AG09309 (cell line): ENCODE measurements at places on chromosomes 6 and 20.

DNA sequence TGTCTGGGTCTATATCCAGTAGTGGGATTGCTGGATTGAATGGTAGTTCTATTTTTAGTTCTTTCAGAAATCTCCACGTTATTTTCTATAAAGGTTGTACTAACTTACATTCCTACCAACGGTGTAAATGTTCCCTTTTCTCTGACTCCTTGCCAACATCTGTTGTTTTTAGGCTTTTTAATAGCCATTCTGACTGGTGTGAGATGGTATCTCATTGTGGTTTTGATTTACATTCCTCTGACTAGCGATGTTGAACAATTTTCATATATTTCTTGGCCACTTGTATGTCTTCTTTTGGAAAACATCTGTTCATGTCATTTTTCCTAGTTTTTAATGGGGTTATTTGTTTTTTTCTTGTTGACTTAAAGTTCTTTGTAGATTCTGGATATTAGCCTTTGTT is 99.3 kb downstream of the BMP2 start:
- peak; percentile 5 for DNase-seq

GRCh38 chr6:80158478-80158989 is 52.1 kb downstream of the BCKDHB start:
- DNase-seq: no peak

- DNase-seq: no peak
These were observed 32.5 kb downstream of the AKAP7 start for GRCh38 chr6:131167773-131168172.

GRCh38 chr6:40723967-40724366 is 136.8 kb upstream of the LRFN2 start:
- DNase-seq: peak; percentile 5

- no peak for DNase-seq
These were observed 216.5 kb upstream of the FLRT3 start for GRCh38 chr20:14553774-14554534.

DNA sequence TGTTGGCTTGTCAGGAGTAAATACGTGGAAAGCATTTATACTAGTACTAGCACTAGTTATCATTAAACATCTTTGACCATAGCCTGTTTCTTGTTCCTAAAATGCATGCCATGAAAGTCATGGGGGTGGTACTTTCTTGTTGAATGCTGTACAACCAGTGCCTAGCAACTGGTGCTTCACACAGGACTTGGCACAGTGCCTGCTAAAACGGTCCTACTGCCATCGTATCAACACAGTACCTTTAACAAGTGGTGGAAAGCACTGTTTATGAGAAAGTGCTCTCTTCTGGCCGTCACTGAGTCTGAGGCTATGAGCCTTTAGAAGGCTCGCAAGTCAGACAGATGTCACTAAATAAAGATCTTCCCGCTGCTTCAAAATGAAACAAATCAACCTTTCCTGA is 21.6 kb downstream of the ZNFX1 start:
- no peak for DNase-seq

DNA sequence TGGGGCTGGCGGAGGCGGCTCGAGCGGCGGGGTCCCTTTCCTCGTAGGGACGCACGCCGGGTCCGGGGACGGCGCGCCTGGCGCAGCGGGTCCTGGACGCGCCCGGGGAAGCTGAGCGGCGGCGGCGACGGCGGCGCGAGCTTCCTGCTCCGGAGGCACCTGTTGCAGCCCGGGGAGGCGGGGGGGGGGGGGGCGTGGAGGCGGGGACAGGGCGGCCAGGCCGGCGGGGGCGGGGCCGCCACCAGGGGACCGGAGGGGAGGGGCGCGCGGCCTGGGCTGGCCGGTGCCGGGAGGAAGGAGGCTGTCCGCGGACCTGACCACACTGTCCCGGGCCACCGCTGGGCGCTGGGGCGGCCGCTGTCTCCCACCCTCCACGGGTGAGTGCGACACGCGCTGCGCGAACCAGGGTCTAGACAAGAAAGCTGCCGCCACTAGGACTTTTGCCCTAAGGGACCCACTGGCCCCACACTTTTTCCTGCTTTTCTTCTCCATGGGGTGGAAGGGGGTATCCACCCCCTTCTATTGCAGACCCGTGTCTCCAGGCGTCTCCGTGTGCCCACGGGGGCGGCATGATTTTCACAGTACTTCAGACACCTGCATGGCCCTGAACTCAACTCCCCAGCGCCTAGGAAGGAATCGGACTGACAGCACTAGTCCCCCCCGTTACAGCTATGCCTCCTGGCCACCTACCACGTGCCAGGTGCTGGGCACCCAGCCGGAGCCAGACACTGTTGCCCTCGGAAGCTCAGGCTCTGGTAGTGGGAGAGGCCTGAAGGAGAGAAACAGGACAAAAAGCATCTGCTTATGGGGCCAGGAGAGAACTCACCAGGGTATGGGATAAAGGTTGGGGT is at the start of gene NFATC2:
TSS of gene NFATC2 (minus strand) at position 149 of the 851 bp plus-strand sequence. CDS start 220 bp downstream, outside the sequence.
- DNase-seq: no peak

DNA sequence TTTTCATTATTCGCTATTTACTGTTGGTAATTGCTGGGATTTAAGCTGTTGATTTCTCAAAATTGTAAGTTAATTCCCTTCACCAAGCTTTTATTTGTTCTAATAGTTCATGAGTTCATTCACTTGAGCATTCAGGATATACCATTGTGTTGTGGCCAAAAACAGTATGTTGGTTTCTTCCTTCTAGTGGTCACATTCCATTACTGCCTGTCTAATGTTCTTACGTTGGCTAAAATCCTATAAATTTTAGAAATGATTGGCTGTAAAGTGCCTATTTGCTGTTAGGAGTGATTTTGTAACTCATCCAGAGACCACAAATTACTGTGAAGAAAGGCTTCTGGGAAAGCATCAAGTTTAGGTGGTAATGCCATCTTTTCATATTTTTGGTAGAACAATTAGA is 76.3 kb downstream of the FARS2 start:
- DNase-seq: peak; percentile 46

DNA sequence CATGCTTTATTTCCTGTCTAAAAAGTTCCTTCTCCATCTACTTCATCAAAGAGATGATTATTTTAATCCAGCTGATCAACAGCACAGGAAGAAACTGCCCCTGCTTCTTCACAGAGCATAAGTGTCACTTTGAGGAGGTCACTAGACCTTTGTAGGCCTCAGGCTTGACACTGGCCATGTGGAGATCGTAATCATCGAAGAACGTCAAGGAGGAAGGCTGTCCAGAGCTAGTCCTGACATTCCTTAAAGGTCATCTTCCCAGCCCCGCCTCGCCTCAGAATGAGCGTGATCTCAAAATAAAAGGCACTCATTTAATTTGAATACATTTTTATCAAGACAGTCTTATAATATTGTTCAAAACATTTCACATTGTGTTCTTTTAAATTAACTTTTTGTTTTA is 445.7 kb upstream of the CDH4 start:
- no peak for DNase-seq

DNA sequence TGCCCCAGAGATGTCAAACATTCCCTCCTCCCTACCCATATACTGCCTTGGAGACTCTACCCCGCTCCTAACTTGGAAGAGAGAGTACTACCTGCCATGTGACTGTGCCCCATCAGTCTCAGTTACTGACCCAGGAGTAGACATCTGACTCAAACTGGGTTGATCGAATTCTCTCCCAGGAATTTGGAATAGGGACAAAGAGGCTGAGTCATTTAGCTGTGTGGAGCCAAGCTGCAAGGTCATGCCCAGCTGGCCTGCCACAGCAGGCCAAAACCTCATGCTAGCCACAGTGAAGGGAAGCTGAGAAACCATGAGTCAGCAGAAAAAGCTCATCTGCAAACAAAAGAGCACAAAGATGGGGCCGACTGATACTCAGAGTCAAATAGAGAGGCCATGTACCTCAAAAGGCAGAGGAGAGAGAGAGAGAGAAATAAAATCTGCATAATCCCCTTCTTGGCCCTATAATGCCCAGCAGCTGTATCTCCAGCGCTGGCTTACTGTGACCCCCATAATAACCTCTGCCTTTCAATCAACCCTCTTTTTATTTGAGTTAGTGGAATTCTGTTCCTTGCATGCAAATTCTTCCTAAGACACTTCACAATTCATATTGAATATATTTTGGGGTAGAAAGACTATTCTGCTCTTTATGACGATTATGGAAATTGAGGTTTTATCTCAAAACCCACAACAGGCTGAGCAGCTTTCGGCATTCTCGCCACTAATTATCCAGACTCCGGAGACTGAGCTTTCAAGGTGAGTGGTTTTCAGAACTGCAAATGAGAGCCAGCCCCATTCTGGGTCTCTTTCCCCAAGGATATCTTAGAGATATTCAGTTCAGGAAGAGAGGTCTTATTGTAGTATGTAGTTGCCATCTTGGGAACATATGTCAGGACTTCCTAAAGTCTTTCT is 21.4 kb upstream of the AKIRIN2 start:
- DNase-seq: peak; percentile 88

- DNase-seq: no peak
These were observed 539.7 kb downstream of the QKI start for GRCh38 chr6:163954088-163954775.

- DNase-seq: no peak
These were observed 41.6 kb upstream of the NFATC2 start for GRCh38 chr20:51584116-51584515.

DNA sequence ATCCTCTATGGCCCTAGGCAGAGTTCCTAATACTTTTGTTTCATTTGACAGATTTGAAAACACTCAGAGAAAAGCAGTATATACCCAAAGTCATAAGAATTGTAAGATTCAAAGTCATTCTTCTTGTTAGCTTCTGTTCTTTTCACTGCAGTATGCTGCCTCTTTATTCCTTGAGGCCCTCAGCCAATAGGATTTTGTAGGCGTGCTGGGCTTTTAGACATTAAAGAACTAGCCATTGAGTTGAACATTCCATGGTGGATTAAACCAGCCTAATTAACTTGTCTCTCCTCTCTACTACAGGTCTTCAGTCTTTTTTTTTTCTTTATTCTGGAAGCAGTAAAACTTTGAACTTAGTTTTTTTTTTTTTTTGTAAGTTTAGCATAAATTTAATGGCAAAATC is 186.3 kb downstream of the PLCB4 start:
- no peak for DNase-seq

- no peak for DNase-seq
These were observed 113.8 kb downstream of the TAF4 start for GRCh38 chr20:61951695-61952533.

GRCh38 chr6:166097914-166098522 is 69.6 kb downstream of the TBXT start:
- DNase-seq: no peak

DNA sequence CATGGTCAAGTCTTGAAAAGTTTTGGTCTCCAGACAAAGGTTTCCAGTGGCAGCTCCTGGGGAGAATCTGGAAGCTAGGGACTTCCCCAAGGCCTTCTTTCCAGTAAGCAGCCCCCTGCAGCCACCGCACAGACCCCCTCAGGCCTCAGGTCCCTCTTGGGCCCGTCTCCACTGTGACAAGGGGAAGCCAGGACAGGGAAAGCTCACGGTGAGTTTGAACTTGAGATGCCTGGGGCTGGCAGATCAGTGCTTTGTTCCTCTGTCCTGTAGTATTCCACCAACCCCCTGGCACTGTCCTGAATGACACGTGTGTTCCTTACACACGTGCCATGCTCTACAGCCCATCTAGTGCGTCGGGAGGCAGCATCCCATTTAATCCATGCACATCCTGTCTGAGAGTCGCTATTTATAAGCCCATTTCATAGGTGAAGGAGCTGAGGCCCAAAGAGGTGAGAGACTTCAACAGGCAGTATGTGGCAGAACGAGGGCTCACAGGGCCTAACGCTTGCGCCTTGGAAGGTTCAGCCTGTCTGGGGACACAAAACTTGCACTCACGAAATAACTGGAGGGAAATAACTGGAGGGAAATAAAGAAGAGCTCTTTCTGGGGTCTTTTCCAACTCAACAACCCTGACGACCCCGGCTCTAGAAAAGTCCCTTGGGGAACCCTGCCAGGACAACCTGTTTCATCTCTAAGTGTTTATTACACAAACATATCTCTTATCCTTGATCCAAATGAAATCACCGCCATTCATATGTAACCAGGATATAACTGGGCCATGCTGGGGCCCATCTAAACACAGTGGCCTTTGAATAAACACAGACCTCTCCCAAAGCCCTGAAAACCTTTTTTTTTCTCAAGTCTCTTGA is 123.0 kb downstream of the BANF2 start:
- DNase-seq: no peak

DNA sequence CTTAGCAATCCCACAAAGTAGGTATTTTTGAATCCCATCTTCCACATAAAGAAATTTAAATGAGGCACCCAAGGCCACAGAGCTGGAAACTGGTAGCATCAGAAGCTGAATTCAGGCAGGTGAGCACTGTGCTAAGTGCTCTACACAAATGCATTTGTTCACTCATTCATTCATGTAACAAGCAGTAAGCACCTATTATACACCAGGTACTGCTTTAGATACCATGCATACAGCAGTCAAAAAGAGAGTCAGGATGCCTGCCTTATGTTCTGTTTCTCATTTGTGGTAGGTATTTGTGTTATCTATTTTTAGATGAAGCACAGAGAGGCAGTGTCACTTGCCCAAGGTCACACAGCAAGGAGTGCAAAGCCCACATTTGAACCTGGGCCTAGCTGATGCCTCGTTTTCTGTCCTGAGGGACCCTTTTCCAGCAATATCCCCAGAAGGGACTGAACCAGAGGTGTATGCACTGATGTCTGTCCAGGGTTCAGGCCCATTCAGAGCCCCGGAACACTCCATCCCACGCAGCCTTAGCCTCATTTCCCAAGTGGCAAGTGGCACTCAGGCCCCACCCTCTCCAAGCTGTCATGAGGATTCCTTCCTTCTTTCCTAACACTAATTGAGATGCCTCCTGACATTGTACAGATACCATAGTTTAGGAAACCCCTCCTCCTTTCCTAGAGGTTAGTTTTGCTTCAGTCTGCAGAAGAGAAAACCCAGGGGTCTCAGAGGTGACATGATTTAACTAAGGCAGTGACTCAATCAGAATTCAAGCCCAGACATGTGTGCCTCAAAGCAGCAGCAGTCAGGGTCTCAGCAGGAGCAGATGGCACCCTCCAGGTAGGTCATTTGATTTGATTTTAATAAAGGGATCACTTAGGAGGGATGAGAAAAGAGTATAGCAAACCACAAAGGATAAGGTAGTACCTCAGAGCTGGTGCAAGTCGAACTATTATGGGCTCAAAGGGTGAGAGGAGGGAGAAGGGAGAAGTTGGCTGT is 61.2 kb upstream of the SIRPA start:
- DNase-seq: no peak

DNA sequence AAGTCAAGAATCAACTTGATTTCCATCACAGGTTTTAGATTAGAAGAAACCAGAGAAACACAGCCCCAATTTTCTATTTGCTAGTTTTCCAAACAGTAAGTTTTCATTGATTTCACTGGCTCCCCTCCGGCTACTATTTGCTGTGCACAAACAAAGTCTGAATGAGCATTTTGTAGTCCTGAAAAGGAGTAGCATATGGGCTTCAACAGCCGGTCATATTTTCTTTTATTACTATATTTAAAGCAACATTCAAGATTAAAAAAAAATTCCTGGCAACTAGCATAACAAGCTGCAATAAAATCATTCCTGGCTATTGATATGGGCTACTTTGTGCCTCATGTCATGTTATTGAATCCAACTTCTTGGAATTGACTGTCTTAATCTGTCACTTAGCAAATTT is 48.3 kb downstream of the CARMIL1 start:
- DNase-seq: no peak

DNA sequence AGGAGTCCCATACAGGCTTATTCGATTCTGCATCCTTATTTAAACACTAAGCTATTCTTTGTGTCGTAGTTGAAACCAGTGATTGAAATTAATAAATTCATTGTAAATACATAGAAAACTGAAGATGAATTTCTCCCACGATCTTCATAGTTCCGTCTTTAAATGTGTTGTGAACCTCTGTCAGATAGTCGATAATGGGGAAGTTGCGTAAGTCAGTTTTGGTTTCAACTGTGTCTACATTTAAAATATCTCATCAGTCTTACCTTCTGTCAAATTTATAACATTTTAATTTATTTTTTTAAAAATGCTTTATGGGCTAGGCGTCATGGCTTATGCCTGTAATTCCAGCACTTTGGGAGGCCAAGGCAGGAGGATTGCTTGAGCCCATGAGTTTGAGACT is 12.7 kb downstream of the STX11 start:
- DNase-seq: no peak
